Muscle of back (tissue), 13 donors: ENCODE measurements at places on chromosomes 13 and 19.

DNA sequence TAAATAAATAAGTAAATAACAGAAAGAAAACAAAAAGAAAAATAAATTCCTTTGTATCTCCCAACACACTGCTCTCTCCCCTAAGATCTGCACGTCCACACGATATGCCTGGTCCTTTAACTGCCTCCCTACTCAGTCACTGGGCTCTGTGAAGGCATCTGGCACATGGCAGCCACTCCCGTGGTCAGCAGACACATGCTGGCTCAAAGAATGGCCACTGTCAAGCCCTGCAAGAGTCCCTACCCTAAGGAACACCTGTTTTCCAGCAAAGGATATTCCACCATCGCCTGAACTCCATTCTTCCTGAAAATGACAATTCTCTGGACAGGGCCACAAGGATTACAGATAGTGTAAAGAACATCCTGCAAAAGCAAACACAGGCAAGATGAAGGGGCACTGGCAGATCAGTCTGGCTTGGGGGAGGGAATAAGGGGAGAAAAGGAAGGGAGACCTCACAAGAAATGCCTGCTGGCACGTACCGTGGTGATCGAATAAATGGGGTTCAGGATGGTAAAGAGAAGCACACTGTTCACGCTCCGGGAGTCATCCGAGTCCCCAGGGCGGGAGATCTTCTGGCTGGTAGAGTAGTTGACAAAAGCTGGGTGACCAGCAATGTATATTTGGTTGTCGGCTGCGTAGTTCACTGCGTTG is 4.3 kb downstream of the HNRNPL start:
- no peak for DNase-seq

DNA sequence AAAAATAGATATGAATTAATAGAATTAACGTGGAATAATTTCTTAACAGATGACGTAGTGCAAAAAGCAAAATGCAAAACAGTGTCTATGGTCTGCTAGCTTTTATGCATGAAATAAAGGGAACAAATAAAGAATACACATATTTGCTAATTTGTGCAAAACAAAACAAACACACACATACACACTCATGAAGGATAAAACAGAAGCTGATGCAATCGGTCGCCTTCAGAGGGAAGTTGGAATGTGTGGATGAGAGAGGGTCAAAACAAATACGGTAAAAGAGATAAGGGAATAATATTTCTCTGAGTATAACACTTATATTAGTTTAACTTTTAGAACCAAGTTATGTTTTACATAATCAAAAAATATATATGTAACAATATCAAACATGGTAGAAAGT is 1160.9 kb upstream of the PCDH9 start:
- no peak for DNase-seq

DNA sequence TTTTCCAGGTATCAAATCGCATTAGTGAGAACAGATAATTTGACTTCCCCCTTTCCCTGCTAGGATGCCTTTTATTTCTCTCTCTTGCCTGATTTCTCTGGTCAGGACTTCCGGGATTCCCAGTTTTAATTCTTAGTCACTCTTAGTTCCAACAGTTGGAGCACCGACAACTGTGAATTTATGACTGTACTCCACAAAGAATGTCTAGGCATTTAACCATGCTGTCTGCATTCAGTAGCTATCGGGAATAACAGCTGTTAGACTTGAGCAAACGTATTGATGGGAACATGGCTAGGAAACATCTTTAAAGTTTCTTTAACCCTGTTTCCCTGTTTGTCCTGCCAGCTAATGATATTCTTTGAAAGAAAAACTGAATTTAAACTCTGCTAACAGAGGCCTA is 14.1 kb upstream of the SPACA7 start:
- no peak for DNase-seq

- peak; percentile 54 for DNase-seq
These were observed 11.1 kb downstream of the ZC3H13 start for GRCh38 chr13:46041419-46041839.

DNA sequence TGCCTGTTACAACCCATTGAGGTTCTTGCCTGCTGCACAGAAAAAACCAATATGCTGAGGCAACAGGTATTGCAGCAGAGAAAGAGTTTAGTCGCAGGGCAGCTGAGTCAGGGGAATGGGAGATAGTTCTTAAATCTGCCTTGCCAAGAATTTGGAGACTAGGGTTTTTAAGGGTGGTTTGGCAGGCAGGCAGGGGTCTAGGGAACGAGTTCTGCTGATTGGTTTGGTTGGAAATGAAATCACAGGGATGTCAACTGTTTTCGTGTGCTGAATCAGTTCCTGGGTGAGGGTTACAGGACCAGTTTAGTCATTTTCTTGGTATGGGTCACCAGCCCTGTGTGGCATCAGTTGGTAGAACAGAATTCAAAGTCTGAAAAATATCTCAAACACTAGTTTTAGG is 36.6 kb downstream of the PDS5B start:
- DNase-seq, result no peak

DNA sequence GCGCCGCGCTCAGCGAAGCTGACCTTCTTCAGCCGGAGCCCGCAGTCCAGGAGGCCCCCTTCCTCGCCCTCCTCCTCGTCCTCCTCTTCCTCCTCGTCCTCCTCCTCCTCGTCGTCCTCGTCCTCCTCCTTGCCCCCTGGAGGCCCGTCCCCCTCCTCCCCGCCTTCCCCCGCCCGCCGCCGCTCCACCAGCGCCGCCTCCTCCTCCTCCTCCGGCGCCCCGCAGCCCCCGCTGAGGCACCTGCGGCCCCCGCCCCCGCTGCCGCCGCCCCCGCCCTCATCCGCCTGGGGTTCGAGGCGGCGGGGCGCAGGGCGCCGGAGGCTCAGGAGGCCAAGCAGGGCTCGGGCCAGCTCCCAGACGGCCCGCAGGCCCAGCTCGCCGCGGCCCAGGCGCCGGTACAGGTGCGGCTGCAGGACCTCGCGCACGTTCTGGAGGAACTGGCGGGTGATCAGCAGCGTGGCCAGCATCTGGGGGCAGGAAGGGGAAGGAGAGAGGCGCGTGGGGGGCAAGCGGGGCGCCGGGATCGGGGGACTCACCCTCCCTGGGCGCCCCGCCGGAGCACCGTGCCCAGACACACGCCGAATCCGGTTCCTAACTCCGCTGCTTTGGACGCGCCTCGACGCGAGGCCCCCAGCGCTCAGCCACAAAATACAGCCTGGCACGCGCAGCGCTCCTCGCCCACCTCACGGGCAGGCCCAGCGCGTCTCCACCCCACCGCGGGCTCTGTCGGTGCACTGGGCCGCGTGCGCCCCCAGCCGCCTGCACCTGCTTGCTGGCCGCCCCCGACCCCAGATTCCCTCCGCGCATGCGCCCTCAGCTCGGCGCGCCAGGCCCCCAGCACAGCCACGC is 5.9 kb downstream of the ANO8 start:
- DNase-seq, result no peak

DNA sequence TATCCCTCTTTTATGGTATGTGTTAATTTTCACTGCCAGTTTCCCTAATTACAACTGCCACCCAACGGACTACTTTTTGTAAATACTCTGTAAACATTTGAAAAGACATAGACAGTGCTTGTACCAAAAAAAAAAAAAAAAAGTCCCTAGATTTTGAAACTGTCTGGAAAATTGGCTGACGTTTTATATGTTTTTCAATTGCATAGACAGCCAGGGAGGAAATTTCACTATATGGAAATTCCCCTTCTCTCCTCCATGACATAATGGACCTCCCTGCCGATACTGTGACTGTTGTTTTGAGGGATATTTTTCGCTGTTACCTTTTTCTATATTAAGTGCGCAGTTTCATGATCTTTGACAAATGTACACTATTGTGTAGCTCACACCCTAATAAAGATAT is 43.4 kb downstream of the C13orf42 start:
- peak; percentile 56 for DNase-seq
